Globus pallidus (tissue), 1 donor: ENCODE measurements at places on chromosomes 7 and 10.

DNA sequence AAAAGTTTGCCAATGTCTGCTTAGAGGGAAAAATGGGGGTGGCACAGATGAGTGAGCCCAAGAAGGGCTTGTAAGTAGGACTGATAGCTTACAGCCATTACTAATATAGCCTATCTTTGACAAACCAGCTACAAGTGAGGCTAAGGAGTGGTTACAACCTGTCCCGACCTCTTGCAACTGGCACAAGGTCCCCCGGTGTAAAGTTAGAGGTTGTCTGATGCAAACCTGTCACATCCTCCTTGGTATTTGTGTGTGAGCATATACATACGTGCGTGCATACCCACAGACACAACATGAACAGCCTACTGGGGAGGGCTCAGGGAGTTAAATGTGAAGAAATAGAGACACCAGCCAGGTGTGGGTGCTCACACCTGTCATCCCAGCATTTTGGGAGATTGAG lies 14.6 kb downstream of the ADAP1 start:
- no peak for DNase-seq

GRCh38 chr10:47408606-47409005 lies 24.5 kb upstream of the ZNF488 start:
- DNase-seq: no peak

DNA sequence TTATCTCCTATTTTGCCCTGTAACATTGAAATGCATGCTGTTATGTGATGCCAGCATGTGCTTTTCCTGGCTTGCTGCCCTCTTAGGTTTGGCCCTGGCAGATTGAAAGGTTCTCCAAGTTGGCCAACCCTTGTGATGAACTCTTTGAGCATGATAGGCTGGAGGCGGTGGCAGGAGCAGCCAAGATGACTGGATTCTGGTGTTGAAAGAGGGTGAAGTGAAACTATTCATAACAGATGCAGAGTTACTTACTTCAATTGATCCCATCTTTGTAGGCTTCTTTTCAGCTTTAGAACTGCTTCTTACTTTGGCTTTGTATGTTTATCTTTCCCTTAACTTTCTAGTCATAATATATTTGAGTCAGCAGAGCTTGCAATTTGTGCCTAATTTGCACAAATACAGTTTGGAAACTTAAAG lies 57.6 kb downstream of the BICC1 start:
- no peak for DNase-seq

DNA sequence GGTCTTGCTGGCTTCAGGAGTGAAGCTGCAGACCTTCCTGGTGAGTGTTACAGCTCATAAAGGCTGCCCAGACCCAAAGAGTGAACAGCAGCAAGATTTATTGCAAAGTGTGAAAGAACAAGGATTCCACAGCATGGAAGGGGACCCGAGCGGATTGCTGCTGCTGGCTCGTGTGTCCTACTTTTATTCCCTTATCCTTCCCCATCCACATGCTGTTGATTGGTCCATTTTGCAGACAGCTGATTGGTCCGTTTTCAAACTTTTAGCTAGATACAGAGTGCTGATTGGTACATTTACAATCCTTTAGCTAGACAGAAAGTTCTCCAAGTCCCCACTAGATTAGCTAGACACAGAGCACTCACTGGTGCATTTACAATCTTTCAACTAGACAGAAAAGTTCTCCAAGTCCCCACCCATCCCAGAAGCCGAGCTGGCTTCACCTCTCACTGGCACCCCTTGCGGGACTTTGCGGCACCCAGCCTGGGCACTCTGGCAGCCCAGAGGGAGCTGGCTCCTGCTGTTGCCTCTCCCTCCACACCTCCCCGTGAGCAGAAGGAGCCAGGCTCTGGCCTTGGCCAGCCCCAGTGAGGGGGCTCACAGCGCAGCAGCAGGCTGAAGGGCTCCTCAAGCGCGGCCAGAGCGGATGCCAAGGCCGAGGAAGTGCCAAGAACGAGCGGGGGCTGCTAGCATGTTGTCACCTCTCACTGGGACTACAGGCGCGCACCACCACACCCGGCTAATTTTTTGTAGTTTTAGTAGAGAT lies 369.6 kb upstream of the POT1 start:
- no peak for DNase-seq

DNA sequence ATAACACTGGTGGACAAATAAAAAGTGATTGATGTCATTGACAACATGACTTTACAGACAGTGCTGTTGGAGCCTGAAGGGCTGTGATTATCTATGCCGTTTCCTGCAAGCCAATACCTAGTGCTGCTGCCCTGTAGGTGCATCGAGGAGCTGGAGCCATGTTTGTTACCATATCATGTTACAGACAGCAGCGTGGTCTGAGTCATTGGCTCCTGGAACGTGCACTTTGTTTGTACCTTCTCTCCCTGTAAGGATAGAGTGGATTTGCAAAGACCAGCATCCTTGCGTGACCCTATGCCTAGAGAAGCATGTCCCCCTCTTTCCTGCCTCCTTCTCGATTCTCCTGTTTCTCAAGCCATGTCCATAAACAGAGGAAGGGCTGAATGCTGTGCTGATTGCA lies 597.2 kb downstream of the TYW1 start:
- DNase-seq: no peak

DNA sequence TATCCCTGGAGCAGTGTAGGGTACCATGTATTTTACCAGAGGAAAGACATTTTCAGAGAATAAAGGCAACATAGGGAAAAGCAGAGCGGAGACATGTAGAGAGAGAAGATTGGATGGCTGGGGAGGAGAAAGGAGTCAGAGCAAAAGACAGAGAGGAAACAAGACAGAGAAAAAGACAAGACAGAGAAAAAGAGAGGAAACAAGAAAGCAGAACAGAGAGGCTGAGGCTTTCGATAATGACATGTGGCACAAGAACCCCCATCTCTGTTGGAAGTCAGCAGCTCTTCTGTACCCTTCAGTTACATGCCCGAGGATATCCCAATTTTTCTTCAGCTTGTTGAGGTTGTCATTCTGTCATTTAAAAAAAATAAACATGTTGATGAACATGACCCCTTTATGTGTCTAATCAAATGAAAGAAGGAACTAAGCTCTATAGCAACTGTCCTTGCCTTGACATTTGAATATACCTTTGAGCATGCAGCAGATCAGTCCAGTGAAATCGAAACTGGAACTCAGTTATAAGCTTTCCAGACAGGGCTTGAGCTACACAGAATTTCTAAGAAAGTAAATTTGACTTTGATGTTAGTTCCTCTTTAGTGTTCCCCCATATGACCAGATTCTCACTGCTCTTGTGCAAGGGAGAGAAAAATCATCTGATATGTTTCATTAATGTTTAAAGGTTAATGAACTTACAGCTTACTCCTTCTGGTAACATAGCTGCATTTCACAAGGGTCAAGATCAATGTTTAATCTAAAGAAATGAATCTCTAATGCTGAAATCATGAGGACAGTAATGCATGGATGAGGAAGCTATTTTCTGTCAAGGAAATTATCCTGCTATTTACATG lies 75.1 kb upstream of the SP4 start:
- peak; percentile 51 for DNase-seq
